Cardiac muscle cell (in vitro differentiated cells and primary cell): ENCODE measurements at places on chromosomes 3 and 15.

- DNase-seq: peak; percentile 37
Measured at GRCh38 chr3:53890726-53891475, 758 bp downstream of the SELENOK start.

DNA sequence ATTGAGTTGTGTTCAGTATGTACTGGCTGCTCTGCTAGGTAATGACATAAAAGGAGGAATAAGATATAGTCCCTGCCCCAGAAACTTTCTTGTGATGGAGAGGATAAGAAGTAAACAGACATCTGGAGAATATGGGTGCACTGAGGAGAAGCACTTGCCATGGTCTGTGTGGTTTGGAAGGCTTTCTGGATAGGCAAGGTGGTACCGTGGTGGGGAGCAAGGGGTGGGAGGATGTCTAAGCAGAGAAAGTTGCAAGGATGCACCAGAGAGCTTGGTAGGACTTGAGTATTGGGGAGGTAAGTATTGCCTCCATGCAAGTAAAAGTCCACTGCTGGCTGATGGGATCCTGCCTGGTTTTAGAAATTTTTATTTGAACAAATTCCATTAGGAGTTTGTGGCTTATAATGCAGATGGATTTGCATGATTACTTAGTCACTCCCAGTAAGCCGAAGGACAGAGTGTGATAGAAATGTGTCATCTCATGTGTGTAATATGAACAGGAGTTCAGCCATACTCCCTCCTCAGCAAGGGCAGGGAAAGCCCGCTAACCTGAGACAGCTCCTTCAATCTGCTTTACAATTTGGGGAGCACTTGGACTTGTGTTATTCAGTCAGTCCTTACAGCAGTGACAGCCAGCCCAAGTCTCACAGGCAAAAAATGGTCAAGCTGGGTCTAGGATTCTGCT lies 53.6 kb downstream of the CLSTN2 start:
- DNase-seq: no peak

- DNase-seq: no peak
Measured at GRCh38 chr3:47504113-47504512, 9.4 kb downstream of the ELP6 start.

GRCh38 chr15:47206358-47206978 lies 510.8 kb upstream of the SEMA6D start:
- DNase-seq: no peak

DNA sequence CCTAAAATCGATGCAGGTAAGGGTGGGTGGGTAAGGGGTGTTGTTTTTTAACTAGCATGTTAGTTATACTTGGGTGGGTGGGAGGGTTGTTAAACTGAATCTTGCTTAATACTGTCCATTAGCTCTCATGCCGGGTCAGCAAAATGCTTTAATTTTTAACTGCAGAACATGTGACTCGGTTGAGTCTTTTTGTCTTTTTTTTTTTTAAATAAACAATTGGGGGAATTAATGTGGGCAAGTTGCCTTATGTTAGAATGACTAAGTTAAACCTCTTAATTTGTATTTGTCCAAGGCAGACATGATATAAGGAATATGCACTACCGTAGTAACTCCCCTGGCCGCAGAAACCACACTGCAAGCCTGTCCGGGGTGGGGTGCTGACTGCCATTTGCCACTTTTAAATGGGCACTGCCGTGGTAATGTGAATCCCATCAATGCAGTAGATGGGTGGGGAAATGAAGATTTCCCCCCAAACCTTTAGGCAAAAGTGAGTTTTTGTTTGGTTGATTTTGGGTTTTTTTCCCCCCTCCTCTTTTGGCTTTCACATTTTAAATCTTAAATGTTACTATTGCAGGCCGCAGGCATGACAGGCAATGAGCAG lies 54.3 kb upstream of the CCR4 start:
- no peak for DNase-seq

DNA sequence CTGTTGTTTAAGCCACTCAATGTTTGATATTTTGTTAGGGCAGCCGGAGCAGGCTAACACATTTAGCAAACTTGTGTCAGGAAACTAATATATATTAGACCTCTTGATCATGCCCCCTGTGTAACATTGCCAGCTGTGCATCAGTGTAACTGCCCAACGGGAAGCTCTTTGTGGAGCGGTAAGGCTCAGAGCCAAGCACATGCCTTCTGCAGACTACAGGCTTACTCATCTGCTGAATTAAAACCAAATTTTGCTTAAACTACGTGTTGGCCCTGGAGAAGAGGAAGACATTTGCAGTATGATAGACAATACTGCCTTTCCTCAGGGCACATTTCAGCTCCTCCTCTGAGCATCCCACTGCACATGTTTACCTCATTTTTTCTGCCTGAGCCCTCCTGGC lies 50.5 kb upstream of the KCNMB2 start:
- no peak for DNase-seq

DNA sequence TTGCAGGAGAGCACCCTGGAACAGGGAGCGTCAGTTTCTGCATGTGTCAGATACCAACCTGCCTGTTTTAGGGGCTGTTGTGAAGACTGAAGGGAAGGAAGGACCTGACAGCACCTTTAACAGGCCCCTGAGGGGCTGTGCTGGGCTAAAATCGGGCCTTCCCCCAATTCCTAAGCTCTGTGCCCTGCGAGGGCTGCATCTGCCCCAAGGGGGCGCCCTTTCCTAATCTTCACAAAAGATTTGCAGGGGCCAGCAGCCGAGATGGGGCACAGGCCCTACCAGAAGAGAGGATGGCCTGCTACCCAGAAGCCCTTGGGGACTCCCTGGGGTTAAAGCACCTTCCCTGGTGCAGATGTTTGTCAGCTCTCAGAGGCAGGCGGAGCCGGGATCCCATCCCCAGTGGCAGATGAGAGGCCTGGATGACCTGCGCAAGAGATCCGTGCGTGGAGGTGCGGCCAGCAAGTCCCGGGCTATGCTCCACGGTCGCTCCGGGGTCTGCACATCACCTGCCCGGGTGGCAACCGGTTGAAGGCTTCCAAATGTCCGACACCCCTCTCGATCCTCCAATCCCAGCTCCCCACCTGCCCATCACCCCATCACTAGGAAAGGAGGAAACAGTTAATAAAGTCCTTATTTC lies 53.6 kb downstream of the RHCG start:
- DNase-seq: peak; percentile 73

DNA sequence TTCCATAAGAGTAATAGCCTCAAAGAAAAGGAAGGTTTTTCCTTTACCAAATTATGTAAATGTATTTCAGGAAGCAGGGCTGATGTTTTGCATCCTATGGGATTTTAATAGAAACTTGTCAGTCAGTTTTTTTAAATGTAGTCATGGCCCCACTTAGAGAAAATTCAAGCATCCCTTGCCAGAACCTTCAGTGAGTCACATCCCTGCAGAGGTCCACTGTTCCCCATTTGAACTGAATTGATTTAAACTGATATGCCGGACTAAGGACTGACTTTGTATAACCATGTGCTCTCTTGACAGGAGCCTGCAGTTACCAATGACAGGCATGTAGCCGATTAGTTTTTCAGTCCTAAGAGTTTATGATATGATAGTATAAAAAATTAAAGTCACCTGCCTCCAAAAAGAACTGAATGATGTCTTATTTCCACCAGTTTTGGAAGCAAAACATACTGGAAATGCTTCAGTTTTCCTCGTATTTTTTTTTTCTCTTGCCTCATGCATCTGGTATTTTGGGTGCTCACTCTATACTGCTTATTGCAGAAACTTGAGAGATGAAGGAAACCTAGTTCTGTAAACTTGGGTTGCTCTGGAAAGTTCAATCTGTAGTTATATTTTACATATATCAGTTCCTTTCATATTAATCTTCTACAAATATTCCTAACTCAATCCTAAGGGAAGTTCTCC lies 30.7 kb downstream of the LRTM1 start:
- DNase-seq: no peak

- DNase-seq: no peak
Measured at GRCh38 chr3:148642214-148642613, 55.5 kb upstream of the AGTR1 start.

DNA sequence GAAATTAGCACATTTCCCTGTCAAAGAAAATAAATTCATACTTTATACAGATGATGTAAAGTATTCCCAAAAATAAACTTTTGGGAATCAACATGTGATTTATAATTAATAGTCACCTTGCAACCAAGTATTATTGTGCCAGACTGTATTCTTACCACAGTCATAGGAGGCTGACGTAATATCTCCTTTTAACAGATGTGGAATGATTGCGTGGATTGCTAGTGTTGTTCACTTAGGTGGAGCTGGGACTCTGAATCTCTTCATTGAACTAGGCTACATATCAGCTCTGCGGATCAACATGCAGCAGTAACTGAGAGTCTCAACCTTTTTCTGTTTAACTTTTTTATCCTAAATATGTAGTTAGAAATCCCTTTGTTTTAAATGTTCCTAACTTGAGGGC lies 37.2 kb downstream of the PXK start:
- DNase-seq: no peak

GRCh38 chr3:16936676-16937230 lies 52.0 kb downstream of the PLCL2 start:
- DNase-seq: no peak

- DNase-seq: peak; percentile 24
Measured at GRCh38 chr3:101066711-101067129, 73.5 kb upstream of the ABI3BP start.
